Motor neuron (in vitro differentiated cells): ENCODE measurements at places on chromosomes 1 and 21. TPM values are rescaled to one million over a fixed set of nuclear protein-coding genes. Genes with fewer than 3 reads are reported as not detected.

Gene AMY1C
- total RNA-seq, result not detected in 2 replicates

Gene LCE3E
- total RNA-seq, result 0.81 and 1.2 TPM in 2 replicates

Gene MASP2
- 5.7 and 5.9 TPM in 2 replicates for total RNA-seq

Gene SLC5A9
- total RNA-seq, result 0.27 and 0.75 TPM in 2 replicates

Gene DEPDC1
- total RNA-seq, result 1.0 and 1.4 TPM in 2 replicates

Gene FCRL4
- 0.46 TPM in 1 of 2 replicates, not detected in the other for total RNA-seq
